Heart left ventricle (tissue), 16 donors: ENCODE measurements at places on chromosomes 16 and 17.

- DNase-seq = no peak
These were observed 93.2 kb upstream of the SIAH1 start for GRCh38 chr16:48478393-48478792.

DNA sequence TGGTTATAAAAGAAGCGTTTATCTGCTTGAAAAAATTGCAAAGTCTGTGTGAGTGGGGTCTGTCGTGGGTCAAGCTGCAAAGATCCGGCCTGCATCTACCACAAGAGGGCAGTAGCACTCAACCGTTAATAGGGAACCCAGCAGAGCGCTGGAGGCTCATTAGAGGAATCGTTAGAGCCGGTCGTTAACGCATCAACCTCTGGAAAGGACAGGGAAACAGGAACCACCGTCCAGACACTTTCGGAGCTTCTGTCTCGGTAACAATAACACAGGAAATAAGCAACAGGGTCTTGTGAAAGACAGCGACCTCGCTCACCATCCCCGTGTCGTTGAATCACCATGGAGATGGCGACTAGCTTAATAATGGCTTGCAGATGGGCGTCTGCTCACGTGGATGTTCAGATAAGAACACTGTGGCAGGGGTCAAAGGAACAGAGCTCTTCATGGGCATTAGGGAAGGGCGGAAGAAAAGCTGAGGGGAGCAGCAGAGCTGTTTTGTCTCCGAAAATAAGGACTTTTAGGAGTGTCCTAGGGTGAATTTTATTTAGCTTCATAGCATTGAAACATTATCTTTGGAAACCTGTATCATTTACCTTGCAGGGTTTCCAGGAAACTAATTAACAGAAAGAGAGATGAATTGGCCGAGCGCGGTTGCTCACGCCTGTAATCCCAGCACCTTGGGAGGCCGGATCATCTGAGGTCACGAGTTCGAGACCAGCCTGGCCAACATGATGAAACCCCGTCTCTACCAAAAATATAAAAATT lies 11.9 kb upstream of the NSRP1 start:
- peak; percentile 73 for DNase-seq

DNA sequence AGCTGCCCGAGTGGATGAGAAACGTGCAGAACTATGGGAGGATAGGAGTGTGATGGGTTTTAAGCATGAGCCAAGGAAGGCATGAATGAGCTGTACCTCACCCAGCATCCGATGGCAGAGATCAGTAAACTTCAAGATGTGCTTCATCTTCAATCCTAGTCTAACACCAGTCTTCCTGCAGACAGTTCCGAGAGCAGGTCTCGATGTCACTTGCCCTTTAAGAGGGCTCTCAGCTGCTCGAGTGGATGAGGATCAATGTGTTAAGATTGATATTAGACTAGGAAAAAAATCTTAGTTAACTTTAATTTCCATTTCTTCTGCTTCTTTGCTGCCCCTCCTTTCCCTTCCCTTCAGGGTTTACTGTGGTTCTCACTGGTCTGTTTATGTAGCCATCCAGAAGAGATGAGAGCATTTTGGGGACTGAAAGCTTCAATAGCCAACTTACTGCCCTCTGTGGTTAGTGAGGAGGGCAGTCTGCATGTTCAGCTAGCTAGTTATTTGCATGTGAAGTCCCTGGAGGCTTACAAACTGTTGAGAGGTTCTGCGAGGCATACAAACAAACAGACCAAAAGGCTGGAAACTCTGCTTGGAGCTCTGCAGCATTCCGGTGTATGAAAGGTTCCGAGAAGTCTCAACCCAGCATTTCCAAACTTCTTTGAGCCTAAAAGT lies 15.3 kb downstream of the KLHL36 start:
- DNase-seq = no peak

GRCh38 chr16:50178491-50178941 lies 25.4 kb downstream of the TENT4B start:
- no peak for DNase-seq

DNA sequence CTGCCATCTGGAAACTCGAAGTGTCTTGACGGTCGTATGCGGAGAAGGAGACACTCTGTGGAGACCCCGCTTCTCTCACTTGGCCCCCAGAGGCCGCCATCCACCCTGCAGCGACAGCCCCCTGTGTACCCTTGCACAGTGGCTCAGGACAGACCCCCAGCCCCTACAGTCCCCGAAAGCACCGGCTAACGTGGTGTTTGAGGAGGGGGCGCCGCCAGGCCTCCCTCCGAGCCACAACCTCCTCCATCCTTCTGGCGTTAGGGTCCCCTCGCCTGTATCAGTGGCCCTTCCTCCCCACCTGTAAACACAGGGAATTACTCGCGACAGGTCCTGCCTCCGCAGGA lies 73.6 kb downstream of the LMF1 start:
- no peak for DNase-seq

DNA sequence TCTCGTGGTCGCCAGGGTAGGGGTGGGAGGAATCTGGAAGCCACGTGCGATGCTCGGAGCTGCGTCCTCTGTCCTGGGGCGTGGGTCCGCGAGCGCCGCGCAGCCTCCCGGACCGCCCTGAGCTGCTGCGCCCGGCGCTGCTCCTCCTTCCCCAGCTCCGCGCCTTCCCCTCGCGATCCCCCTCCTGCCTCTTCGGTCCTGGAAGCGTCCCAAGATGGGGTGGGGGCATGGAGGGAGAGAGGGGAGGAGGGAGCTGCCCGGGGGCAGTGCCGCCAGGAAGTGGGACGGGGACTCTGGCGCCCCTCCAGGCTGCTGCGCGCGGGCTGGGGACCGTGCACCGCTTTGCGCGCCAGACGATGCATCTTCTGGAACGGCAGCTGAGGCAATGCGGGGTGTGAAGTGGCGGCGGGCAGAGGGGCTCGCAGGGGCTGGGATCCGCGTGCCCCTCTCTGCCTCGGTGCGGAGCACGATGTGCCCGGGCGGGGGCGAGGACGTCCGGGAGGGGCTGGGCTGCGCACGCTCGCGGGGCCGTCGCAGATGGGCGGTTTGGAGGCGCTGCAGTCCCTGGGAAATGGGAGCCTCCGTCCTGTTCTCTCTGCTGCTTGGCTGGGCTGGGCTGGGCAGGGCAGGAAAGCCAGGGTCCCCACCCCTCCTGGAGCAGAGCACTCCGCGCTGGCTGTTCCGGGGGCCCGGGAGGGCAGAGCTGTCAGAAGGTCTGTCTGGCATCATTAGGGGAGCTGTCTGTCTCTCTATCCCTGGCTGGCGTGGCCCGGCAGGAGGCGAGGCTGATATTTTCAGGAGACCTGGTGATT lies 388.0 kb downstream of the SEC14L1 start:
- no peak for DNase-seq
